NCI-H1092 treated with DMSO at 0.1 percent for 48 hours (cell line): ENCODE measurements at places on chromosomes 7 and 10.

DNA sequence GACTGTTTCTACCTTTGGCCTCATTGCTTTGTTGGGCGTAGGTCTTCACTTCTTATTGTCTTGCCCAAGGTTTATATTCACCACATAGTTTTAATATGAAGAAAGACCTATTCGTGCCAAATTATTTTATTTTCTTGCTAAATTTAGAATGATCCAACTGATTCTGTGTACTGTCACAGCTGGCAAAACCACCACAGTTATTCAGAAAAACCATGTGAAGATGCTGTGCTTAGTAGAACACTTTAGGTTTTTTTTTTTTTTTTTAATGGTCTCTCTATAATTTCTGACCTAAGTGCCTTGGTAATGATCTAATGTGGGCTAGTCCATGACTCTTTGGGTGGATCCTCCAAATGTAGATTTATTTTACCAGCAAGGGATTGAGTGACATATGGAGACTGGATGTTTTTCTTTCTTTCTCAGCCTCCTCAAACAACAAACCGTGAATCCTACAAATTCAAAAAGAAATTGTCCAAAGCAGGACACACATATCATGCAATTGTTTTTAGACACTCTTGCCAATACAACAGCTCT lies 243.8 kb downstream of the DYNC1I1 start:
- no peak for DNase-seq

DNA sequence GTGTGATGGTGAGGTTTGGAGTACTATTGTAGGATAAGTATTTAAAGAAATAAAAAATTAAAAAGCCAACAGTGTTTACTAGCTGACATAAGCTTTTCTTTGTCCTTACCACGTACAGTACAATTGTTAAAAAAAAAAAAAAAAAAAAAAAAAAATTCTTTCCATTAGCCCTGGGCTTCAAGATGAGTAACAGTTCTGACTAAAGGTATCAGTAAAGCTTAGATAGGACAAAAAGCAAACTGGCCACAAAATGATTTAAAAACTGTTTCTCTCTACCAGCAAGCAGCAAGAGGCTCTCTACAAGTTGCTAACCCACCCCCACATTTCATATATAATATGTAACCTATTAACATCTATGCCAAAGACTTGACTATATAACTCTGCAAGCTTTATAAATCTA lies 17.5 kb downstream of the HYCC1 start:
- DNase-seq: no peak

DNA sequence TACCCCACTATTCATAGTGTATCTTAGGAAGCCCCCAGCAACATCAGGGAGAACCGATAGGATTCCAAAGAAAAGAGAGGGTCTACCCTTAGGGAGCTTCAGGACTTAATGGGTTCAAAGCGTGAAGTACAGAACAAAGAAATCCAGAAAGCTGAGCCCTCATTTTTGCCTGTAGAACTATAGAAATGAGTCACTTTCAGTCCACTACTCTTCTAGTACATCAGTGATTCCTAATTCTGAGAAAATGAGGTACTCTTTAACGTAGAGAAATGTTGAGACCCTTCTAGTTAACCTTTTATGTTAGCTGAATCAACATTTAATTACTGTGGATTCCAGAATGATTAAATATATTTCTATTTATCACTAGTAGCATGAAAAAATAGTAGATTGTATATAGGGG lies 1.8 kb downstream of the TDRD1 start:
- no peak for DNase-seq

- DNase-seq: no peak
These were observed 1223.8 kb downstream of the NXPH1 start for GRCh38 chr7:9657257-9657656.

GRCh38 chr10:35819736-35820135 lies 177.6 kb upstream of the FZD8 start:
- no peak for DNase-seq

DNA sequence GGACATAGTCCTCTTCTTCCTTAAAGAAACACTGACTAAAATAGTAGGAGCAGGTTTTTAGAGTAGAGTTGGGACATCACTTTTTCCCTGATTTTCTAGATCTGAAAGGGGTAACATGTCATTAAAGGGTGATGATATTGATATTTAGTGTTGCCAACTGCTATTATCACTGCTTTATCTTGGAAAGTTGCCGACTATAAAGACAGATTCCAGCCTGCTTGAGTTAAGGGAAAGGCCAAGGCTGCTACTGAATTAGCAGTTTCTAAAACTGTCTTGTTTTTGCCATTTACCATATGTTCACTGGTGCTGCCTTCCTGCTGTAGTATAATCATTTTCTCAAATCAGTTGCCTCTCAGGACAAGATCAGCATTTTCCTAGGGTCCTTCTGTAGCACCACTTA lies 29.7 kb downstream of the AP3M1 start:
- no peak for DNase-seq

GRCh38 chr10:95755511-95756004 lies 405 bp upstream of the ENTPD1 start:
- DNase-seq: no peak
